Activated naive CD8-positive, alpha-beta T cell treated with anti-CD3 and anti-CD28 coated beads, Interleukin-2, amount 50 U/mL, for 16 hours (primary cell): ENCODE measurements at places on chromosomes 2 and 18.

DNA sequence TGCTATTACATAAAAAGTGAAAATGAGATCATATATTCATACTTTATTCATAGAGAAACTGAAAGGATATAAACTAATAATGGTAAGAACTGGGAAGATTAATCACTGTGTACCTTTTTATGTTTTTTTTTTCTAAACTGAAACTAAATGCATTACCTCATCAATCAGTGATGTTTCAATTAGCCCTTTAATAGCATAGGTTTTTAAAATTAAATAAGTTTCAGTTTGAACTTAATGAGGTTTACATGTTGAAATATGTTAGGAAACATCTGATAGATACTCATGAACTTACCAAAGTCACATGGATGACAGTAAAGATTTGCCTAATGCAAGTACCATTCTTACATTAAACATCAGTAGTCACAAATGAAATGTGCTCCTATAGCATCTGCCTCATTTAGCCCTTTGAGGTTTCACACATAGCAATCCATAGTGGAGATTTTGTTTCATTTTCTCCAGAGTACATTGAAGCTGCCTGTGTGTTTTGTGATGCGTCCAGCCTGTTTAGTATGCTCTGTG is 8.9 kb downstream of the MAPRE2 start:
- DNase-seq = no peak

DNA sequence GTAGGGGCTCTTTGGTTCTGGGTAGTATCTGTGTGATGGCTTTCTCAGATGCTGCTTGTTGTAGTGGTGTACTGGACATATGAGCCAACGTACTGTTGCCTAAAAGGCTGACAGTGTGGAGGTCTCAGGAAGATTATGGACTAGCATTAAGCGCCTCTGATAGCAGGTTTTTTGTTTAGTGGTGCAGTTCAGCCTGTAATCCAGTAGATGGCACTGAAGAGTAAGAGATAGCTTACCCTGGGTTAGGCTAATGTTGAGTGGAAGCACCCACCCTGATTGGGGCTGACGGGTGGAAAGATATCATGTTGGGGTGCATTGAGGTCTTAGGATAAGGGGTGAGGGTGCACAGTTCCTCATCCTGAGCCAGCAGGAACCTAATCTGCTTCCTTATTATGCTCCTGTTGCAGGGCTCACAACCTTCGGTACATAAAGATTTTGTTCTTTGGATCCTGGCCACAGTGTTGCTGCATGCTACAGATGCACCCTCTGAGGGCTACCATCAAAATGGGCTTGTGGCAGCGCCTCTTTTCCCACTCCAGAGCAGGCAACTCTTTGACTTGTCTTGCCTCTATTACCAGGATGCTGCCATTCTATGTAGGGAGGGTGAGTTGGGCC is 79.6 kb downstream of the MSTN start:
- DNase-seq = no peak

DNA sequence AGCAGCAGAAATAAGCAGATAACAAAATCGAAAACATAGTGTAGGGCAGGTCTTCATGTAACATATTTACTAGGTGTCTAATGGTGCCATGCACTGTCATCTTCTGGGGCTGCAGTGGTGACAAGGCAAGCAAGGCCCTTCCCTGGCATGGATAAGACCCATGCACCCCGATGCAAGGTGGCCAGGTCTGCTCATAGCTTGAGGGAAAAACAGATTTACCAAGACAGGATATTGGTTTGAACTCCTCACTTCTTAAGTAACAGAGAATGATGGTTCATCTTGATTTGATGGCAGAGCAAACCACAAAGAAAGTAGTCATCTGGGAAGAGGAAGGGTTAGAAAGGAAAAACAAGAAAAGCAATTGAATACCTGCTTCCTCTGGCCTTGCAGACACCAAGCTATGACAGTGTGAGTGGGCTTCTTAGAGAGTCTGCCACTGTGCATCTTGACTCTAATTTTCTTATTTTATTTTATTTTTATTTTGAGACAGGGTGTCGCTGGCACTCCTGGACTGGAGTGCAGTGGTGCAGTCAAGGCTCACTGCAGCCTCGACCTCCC is 35.8 kb upstream of the EML6 start:
- DNase-seq = no peak

DNA sequence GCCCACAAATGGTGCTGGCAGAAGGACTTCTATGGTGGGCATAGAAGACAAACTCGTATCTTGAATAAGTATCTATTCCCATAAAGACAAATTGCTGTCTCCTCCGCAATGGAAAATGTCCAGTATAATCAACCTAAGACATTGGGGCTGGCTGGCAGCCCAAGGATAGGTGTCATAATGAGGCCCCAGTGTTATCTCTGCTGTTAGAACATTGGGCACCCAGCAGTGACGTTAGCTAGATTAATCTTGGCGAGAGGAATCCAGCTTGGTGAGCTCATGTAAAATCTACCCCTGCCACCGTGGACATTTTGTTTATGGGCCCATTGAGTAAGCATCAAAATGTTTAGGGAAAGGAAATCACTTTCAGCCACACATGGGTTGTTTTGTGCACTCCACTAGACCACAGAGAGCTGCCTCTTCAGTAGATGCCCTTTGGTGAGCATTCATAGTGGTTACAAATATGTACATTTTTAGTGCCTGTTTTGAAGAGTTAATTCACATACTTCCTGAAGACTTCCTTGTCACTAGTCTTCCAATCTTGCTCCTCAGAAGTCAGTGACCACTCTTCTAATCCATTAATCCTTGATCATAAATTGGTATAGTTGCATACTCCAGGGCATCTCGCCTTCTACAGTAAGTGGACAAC is 48.2 kb upstream of the KDM3A start:
- DNase-seq = no peak

GRCh38 chr2:120400551-120400950 is 54.6 kb downstream of the INHBB start:
- DNase-seq = no peak

GRCh38 chr2:61421611-61422010 is 49.3 kb downstream of the USP34 start:
- DNase-seq = no peak

DNA sequence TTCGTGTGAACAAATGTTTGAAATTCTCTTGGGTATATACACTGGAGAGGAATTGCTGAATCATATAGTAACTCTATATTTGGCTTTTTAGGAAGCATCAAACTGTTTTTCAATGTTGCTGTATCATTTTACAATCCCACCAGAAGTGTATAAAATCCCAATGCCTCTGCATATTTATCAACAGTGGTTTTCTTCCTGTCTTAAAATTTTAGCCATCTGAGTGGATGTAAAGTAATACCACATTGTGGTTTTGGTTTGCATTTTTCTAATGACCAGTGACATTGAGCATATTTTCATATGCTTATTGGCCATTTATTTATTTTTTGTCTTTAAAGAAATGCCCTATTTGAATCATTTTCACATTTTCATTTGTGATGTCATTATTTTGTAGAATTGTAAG is 22.8 kb upstream of the LRP1B start:
- no peak for DNase-seq

GRCh38 chr2:10569460-10569859 is 120.3 kb downstream of the NOL10 start:
- DNase-seq = no peak

- no peak for DNase-seq
Observed at GRCh38 chr2:145724311-145724898, 1204.5 kb upstream of the ZEB2 start.

- no peak for DNase-seq
Observed at GRCh38 chr2:84844141-84844540, 36.7 kb downstream of the TRABD2A start.

GRCh38 chr2:235384624-235385023 is 109.2 kb upstream of the AGAP1 start:
- DNase-seq = no peak

DNA sequence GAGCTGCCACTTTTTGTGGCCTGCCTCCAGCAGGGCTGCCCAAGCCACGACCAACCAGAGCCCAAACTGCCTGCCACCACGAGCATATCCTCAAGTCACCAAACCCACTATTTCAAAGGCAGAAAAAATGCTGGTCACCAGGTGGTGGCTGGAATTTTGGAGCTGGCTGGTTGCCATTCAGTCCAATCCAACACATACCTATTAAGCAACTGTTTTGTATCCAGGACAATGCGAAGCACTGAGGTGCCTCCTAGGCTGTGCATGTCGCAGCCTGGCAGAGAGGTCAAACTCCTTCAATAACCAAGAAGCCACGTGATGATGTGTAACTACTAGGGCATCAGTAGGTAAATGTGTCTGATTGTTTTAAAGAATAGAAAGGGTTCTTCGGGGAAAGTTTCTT is 108.3 kb upstream of the PPP1CB start:
- DNase-seq = no peak

GRCh38 chr2:152594022-152594766 is 123.1 kb downstream of the PRPF40A start:
- DNase-seq = no peak

GRCh38 chr2:11812466-11813248 is 66.2 kb downstream of the LPIN1 start:
- no peak for DNase-seq

DNA sequence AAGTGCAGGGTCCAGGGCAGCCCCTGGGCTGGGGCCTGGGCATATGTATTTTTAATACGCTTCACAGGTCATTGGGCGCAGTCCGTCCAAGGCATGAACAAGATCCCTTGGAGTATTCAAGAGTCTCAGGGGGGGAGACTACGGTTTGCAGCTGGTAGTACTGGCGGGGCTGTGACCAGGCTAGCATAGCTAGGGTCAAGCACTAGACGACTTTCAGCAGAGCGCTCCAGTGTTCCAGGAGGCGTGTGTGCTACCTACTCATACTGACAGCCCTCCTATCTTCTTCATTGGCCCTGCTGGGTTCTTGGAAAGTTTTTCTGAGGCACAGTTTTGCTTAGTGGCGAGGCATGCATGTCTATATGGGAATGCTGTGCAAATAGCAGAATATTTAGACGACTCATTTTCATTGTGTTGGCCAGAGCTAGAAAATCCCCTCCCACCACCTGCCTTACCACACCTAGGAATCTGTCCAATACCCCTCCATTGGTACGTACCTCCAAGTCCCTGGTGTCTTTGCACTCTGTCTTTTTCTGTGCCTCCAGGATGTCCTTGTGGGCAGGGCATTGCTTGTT is 68.2 kb downstream of the GLI2 start:
- no peak for DNase-seq

DNA sequence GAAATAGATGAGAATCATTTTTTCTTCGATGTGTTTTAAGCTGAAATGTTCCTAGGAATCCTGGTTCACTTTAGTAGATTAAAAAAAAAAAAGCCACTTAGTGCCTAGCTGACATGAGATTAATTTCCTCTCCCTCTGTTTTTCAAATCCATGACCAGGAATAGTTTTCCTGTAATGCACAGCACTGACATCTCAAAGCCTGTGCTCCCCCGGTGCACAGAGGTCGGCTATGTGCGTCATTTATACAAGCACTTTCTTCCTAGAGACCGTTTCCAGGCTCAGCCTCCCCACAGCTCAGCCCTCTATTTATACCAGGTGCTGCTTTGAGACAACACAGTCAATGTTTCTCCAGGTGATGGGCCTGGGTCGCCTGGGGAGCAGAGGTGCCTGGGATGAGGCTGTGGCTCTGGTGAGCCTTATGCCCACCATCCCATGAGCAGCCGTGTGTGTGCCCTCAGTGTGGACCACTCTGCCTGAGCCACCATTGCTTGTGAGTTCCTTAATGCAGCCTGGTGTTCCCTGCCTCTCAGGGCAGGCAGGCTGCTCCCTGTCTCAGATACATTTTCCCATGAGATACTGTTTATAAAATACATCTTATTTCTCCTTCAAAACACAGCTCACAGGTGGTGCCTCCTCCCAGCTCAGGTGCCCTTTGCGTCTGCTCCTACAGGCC is 515.7 kb upstream of the HS6ST1 start:
- no peak for DNase-seq

GRCh38 chr2:195322324-195322723 is 334.7 kb upstream of the SLC39A10 start:
- no peak for DNase-seq

DNA sequence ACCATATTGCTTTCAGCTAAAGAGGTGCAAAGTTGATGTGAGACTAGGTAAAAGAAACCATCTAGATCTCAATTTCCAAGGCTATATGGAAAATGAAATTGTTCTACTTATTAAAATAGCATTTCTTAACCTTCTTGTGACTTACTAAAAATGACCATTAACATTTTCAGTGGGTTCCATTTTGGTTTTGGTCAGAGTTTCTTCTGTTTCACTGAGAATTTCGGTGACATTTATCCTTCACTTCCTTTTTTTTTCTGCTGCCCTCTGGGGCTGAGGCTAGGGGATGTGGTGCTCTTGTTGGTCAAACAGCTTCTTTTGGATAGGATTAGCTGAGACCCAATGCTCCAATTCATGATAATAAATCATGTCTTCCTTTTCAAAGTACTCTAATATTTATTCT is 44.3 kb upstream of the REL start:
- no peak for DNase-seq

GRCh38 chr18:73381016-73381698 is 513.4 kb upstream of the NETO1 start:
- DNase-seq = no peak

GRCh38 chr2:241490825-241491506 is 17.4 kb downstream of the STK25 start:
- DNase-seq = no peak

GRCh38 chr2:160165081-160165480 is 35.0 kb downstream of the ITGB6 start:
- no peak for DNase-seq
